ENCODE measurements at places on chromosomes 6 and 20.

GRCh38 chr6:57822896-57823358, 505.5 kb downstream of the PRIM2 start:
- no peak for DNase-seq

GRCh38 chr20:16520154-16520553, 53.1 kb downstream of the KIF16B start:
- DNase-seq, result no peak

DNA sequence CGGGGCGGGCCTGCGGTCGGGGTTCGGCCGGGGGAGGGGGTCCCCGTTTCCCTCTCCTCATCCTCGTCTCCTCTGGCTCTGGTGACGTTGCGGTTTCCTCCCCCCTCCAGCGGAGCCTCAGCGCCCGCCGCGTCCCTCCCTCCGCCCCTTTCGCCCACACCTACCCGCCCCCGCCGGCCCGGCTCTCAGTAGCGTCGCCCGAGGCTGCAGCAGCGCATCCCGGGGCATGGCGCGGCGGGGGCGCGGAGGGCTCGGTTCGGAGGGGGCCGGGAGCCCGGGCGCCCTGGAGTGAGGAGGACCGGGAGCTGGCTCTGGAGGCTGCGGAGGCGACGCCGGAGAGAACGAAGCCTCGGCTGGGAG, at the start of gene DSE:
DSE (plus strand) TSS at position 188 of the 360 bp plus-strand sequence. CDS start 28,304 bp downstream, outside the sequence.
- peak; percentile 17 for DNase-seq

- no peak for DNase-seq
Observed at GRCh38 chr6:135305684-135306083, 124.6 kb downstream of the MYB start.

DNA sequence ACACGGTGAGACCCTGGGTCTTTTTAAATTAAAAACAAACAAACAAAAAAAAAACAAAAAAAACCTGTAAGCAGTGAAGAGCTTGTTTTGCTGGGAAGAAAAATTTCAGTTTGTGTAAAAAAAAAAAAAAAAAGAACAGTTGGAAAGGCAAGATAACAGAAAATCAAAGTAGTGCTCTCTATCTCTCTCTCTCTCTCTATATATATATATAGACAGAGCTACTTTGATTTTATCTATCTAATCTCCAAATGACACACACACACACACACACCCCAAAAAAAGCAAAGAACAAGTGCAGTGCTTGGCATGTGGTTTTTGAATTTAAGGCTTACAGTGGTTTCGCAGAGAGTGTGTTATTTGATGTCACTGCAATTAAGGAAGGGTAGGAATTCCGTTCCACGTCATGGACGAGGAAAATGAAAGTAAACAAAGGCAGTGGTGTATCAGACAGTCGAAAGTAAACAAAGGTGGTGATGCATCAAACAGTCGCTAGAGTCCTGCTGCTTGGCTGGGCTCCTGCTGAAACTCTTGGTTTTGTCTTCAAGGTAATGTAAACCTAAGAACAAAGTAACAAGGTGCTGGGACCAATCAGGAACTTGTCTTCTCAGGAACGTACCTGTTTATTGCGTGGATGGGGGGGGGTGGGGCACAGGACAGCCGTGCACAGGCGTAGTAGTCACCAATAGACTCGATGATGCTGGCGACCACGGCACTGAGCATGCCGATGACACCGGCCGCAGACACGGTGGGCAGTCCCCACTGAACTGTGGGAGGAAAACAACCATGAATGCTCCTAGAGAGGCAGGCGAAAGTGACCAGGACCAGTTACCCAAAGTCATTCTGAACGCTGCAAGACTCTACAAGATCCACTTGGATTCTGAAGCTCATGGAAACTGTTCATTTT, 131.8 kb downstream of the SLC23A2 start:
- peak; percentile 81 for DNase-seq

- no peak for DNase-seq
Observed at GRCh38 chr6:90544081-90544480, 42.8 kb downstream of the MAP3K7 start.

- DNase-seq, result no peak
Observed at GRCh38 chr6:142462260-142462659, 160.5 kb downstream of the ADGRG6 start.

GRCh38 chr6:134640975-134641429, 308.9 kb downstream of the ALDH8A1 start:
- peak; percentile 88 for DNase-seq

DNA sequence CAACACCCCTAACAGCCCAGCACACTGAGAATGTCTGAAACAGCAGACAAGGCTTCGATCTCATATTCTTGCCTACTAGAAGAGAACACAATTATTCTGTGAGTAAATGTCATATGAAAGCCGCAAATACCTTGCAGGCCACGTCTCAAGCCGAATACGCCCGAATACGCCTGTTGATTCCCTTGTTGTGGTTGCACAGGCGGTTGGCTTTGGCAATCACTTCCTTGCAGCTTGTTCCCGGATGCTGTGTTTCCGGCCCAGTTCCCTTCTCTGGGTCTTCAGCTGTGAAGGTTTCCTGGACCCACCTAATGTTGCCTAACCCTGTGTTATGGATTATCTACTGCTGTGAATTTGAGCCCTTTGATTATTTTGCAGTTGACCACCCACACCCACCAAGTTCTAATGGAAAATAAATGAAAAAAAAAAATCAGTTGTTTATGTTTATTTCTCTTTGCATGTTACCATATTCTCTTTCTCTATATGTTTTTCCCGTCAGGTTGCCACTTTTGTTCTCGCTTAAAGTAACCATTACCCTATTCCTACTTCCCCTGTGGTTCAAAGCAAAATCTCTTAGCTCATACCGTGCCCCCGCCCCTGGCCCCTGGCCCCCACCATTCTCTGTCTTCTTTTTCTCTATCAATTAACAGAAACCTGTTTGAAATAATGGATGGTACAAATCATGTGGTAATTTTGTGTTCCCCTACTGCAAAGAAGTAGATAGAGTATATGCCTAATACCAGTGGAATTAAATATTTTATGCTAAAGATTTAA, 172.4 kb downstream of the ADGB start:
- peak; percentile 89 for DNase-seq

Measured in lung microvascular endothelial cell (primary cell).